Left lung (tissue), 14 donors: ENCODE measurements at places on chromosomes 16 and 17. TPM values are rescaled to one million over a fixed set of nuclear protein-coding genes. Genes with fewer than 3 reads are reported as not detected.

DNA sequence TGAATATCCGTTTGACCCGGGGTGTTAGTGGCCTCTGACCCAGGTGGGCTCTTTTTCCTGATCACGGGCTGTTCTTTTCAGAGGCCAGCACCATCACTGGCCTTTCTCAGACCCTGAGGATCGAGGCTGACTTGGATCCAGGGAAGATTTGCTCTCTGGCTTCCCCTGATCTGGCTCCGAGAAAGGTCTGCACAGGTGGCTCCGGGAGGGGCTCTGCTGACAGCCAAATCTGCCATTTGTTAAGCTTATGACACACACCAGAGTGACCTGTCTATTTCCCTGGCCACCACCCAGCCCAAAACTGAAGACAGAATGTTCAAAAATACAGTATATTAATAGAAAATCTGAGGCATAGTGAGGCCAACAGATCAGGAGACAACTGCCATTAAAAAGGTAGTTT lies 221.8 kb upstream of the TNRC6C start:
- H3K36me3 ChIP-seq, result no peaks in the 10 kb centered on the region
- H3K4me3 ChIP-seq, result no peak overlapping the region
- no peaks in the 10 kb centered on the region for H3K27me3 ChIP-seq
- H3K27ac ChIP-seq, result no peak overlapping the region
- H3K4me1 ChIP-seq, result peaks cover 16% of the 10 kb centered on the region
- DNase-seq, result no peak

- no peak overlapping the region for H3K4me3 ChIP-seq
- DNase-seq, result no peak
- H3K27ac ChIP-seq, result peak overlapping the region; percentile 59
- peaks cover 44% of the 10 kb centered on the region for H3K4me1 ChIP-seq
- no peaks in the 10 kb centered on the region for H3K27me3 ChIP-seq
Observed at GRCh38 chr17:80792373-80792781, 199.3 kb upstream of the CHMP6 start.

DNA sequence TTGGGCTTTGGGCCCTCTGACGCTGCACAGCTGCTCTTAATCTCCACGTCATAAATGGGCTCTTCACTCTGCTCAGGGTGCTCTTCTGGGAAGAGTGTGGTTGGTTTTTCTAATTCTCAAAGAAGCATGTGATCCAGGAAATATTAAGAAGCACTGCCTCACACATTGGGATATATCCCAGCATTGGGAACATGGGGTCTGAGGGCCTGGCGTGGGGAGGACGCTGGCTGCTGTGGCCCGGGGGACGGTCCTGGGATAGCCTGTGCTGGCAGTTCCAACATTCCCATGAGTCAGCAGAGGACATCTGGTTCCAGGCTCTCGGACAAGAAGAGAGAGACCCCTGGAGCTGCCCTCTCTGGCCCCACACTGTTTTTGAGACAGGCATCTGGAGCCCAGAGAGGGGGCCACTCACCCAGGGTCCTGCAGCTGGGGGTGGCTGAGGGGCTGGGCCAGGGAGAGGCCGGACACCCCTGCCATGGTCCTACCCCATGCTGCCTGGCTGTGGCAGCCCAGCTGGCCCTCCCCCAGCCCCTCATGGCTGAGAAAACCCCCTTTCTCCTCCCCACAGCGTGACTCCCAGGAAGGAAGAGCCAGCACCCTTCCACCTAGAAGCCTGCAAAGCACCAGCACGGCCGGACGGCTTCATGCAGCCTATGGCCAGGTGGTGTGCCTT lies 58.8 kb downstream of the NT5M start:
- no peak overlapping the region for H3K4me3 ChIP-seq
- H3K27ac ChIP-seq, result no peak overlapping the region

The ZG16 gene
- not detected for total RNA-seq

GRCh38 chr17:49585422-49586027 lies 9.9 kb downstream of the NXPH3 start:
- no peaks in the 10 kb centered on the region for H3K27me3 ChIP-seq
- no peak overlapping the region for H3K27ac ChIP-seq
- H3K4me1 ChIP-seq, result no peaks in the 10 kb centered on the region
- H3K4me3 ChIP-seq, result no peak overlapping the region

The ITGAX gene
- 71.5 TPM for total RNA-seq
